ENCODE measurements at places on chromosomes 6 and 20. TPM values are rescaled to one million over a fixed set of nuclear protein-coding genes. Genes with fewer than 3 reads are reported as not detected.

The RAET1L gene
- not detected for total RNA-seq

The BNIP5 gene
- total RNA-seq, result not detected

The BLCAP gene
- 63.2 TPM for total RNA-seq

The ZNF318 gene
- total RNA-seq, result 19.5 TPM

The EFCAB8 gene
- not detected for total RNA-seq

GRCh38 chr6:79632580-79632979, 1.5 kb downstream of the SH3BGRL2 start:
- H3K36me3 ChIP-seq, result no peaks in the 10 kb centered on the region
- peak overlapping the region; percentile 60 for H3K4me3 ChIP-seq
- no peaks in the 10 kb centered on the region for H3K4me1 ChIP-seq
- no peaks in the 10 kb centered on the region for H3K27me3 ChIP-seq

DNA sequence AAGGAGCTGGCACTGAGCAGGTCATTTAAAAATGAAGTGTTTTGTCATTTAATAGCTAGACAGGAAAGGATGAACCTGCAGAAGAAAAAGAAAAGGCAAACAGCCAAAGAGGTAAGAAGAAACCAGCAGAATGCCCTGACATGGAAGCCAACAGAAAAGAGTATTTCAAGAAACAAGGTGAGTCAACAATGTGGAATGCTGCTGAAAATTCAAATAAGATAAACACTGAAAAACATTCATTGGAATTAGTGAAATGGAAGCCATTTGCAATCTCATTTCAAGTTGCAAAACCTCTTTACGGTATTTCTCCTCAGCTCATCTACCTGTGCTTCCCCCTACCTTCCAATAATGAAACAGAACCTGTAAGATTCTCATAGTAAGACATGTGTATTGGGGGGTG, 59.6 kb downstream of the RWDD2A start:
- H3K27me3 ChIP-seq, result no peaks in the 10 kb centered on the region
- no peak for DNase-seq
- H3K36me3 ChIP-seq, result no peaks in the 10 kb centered on the region
- no peak overlapping the region for H3K4me3 ChIP-seq
- no peak overlapping the region for H3K27ac ChIP-seq
- no peaks in the 10 kb centered on the region for H3K4me1 ChIP-seq

- H3K4me3 ChIP-seq, result no peak overlapping the region
- H3K27me3 ChIP-seq, result no peaks in the 10 kb centered on the region
- no peak for DNase-seq
- H3K36me3 ChIP-seq, result no peaks in the 10 kb centered on the region
- H3K4me1 ChIP-seq, result peaks cover 14% of the 10 kb centered on the region
- peak overlapping the region; percentile 78 for H3K27ac ChIP-seq
These were observed 176.0 kb downstream of the SASH1 start for GRCh38 chr6:148518511-148519156.

- no peak overlapping the region for H3K4me3 ChIP-seq
- H3K4me1 ChIP-seq, result no peaks in the 10 kb centered on the region
- H3K27ac ChIP-seq, result no peak overlapping the region
- DNase-seq, result no peak
- no peaks in the 10 kb centered on the region for H3K27me3 ChIP-seq
These were observed 29.1 kb downstream of the CPNE5 start for GRCh38 chr6:36809941-36810803.

- peak; percentile 41 for DNase-seq
- no peak overlapping the region for H3K4me3 ChIP-seq
- H3K36me3 ChIP-seq, result no peaks in the 10 kb centered on the region
- no peak overlapping the region for H3K27ac ChIP-seq
These were observed 276.4 kb downstream of the TAF4 start for GRCh38 chr20:61789329-61789728.

GRCh38 chr20:4102381-4102780, 87.0 kb upstream of the RNF24 start:
- no peaks in the 10 kb centered on the region for H3K27me3 ChIP-seq
- H3K27ac ChIP-seq, result no peak overlapping the region
- no peak overlapping the region for H3K4me3 ChIP-seq
- no peaks in the 10 kb centered on the region for H3K4me1 ChIP-seq
- no peak for DNase-seq

DNA sequence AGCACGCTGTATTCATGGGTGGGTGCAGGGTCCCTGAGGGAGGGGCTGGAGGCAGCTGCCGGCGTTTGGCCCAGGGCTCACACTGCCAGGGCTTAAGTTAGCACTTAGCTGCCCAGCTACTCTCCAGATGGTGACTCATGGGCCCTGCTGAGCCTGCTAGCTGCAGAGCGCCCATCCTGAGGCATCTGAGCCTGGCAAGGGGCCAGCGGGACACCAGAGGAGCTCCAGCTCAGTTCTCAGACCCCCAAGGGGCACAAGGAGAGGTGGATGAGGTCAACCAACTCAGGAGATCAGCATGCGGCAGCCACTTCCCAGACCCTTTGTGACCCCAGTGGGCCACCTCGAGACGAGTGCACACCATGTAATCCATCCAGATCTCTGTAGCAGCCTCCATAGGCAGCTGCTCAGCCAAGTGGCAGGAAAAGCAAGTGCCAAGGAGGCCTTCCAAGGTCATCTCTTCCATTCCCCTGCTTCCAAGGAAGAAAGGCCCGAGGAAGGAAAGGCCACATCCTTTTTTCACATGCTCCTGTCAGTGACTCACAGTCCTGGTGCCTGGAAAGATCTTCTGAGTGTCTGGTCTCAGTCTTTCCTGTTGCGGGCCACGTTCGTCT, 35.3 kb downstream of the FOXP4 start:
- no peak overlapping the region for H3K4me3 ChIP-seq
- DNase-seq, result no peak
- H3K4me1 ChIP-seq, result peaks cover 14% of the 10 kb centered on the region
- H3K36me3 ChIP-seq, result no peaks in the 10 kb centered on the region

- H3K27me3 ChIP-seq, result no peaks in the 10 kb centered on the region
- DNase-seq, result no peak
- no peak overlapping the region for H3K4me3 ChIP-seq
- no peaks in the 10 kb centered on the region for H3K4me1 ChIP-seq
- no peaks in the 10 kb centered on the region for H3K36me3 ChIP-seq
- H3K27ac ChIP-seq, result no peak overlapping the region
These were observed 1.1 kb downstream of the PCSK2 start for GRCh38 chr20:17227669-17228623.

- no peak overlapping the region for H3K27ac ChIP-seq
- H3K4me3 ChIP-seq, result no peak overlapping the region
- H3K27me3 ChIP-seq, result peaks cover 4% of the 10 kb centered on the region
- no peak for DNase-seq
These were observed 85.9 kb downstream of the FBXO5 start for GRCh38 chr6:152896923-152897322.

GRCh38 chr6:43907789-43908472, 137.9 kb downstream of the VEGFA start:
- no peaks in the 10 kb centered on the region for H3K36me3 ChIP-seq
- H3K27me3 ChIP-seq, result no peaks in the 10 kb centered on the region
- no peaks in the 10 kb centered on the region for H3K4me1 ChIP-seq
- no peak overlapping the region for H3K27ac ChIP-seq
- no peak for DNase-seq

DNA sequence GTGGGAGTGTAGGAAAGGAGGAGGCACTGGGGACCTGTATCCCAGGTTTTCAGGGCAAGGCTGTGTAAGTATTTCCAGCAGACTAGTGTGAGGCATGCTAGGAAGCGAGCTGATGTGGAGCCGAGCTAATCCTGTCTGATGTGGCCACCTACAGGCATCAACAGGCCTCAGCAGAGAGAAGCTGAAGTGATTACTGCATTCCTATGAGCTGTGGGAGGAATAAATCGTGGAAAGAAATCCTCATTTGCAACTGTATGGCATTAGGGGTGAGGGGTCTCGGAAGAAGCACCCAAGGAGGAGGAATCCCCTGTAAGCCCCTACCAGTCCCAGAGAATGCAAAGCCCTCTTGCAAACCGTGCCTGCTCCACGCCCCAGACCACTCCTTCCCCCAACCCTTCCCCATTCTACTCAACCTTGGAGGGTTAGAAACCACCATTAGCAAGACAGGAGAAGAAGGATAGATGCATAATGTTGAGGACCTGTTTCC, 41.6 kb downstream of the C6orf15 start:
- no peaks in the 10 kb centered on the region for H3K27me3 ChIP-seq
- H3K4me3 ChIP-seq, result no peak overlapping the region
- H3K27ac ChIP-seq, result no peak overlapping the region

DNA sequence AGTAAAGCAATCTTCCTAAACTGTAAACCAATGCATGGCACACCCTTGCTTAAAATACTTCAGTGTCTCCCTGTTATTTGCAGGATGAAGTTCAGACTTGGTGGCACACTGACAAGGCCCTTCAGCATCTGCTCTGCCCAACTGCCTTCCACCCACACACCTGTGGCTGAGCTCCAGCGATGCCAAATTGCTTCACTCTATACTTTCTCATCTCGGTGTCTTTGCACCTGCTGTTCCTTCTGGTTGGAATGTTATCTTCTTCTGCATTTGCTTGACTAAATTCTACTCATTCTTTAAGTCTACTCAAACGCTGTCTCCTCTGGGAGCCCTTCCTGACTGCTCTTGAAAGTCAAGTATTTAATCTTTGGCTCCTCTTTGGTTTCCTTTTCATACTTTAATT, 100.1 kb upstream of the SUPT3H start:
- no peak overlapping the region for H3K4me3 ChIP-seq
- H3K4me1 ChIP-seq, result peaks cover 6% of the 10 kb centered on the region
- DNase-seq, result no peak

DNA sequence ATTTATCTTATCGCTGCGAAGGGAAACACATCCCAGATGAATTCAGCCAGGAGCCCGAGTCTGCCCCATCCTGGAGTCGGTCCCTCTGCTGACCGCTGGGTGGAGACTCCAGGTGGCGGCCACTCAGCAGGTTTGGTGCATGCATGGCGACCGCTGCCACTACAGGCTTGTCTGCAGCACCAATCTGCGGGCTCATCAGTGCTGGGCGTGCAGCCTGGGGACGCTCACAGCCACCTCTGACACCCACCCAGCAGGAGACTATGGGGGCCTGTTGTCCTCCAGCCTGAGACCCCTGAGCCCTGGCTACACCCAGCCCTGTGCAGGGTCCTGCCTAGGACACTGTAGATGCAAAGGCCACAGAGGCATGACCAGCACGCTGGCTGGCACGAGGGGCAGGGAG, 40.5 kb upstream of the GATA5 start:
- H3K4me3 ChIP-seq, result no peak overlapping the region
- H3K27ac ChIP-seq, result no peak overlapping the region
- DNase-seq, result no peak
- H3K4me1 ChIP-seq, result no peaks in the 10 kb centered on the region
- no peaks in the 10 kb centered on the region for H3K36me3 ChIP-seq
- peaks cover 79% of the 10 kb centered on the region for H3K27me3 ChIP-seq

- no peaks in the 10 kb centered on the region for H3K4me1 ChIP-seq
These were observed 129.5 kb upstream of the SUPT3H start for GRCh38 chr6:45507186-45507585.

- H3K27ac ChIP-seq, result no peak overlapping the region
- no peaks in the 10 kb centered on the region for H3K36me3 ChIP-seq
- H3K4me1 ChIP-seq, result peaks cover 17% of the 10 kb centered on the region
- DNase-seq, result no peak
- H3K4me3 ChIP-seq, result no peak overlapping the region
These were observed 2.4 kb upstream of the SALL4 start for GRCh38 chr20:51804754-51805153.

GRCh38 chr6:12873691-12874090, 157.1 kb downstream of the PHACTR1 start:
- no peak overlapping the region for H3K4me3 ChIP-seq
- no peaks in the 10 kb centered on the region for H3K4me1 ChIP-seq
- no peak overlapping the region for H3K27ac ChIP-seq
- DNase-seq, result no peak
- H3K27me3 ChIP-seq, result no peaks in the 10 kb centered on the region

GRCh38 chr20:58416835-58417234, 27.8 kb downstream of the VAPB start:
- no peaks in the 10 kb centered on the region for H3K4me1 ChIP-seq
- H3K27ac ChIP-seq, result no peak overlapping the region
- H3K27me3 ChIP-seq, result no peaks in the 10 kb centered on the region
- no peaks in the 10 kb centered on the region for H3K36me3 ChIP-seq
- no peak for DNase-seq

DNA sequence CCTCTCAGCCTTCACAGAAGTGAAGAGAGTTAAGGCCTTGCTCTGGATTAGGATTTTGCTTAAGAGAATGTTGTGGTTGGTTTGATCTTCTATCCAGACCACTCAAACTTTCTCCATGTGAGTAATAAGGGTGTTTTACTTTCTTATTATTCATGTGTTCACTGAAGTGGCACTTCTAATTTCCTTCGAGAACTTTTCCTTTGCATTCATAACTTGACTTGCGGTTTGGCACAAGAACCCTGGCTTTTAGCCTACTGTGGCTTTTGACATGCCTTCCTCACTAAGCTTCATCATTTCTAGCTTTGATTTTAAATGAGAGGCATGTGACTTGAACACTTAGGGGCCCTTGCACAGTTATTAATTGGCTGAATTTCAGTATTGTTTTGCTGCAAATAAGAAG, 166.1 kb upstream of the OPRM1 start:
- H3K27ac ChIP-seq, result no peak overlapping the region
- DNase-seq, result no peak
- no peaks in the 10 kb centered on the region for H3K36me3 ChIP-seq

- peak overlapping the region; percentile 51 for H3K4me3 ChIP-seq
- H3K4me1 ChIP-seq, result peaks cover 4% of the 10 kb centered on the region
- no peaks in the 10 kb centered on the region for H3K27me3 ChIP-seq
These were observed 54.7 kb downstream of the MRPL14 start for GRCh38 chr6:44072452-44072958.

DNA sequence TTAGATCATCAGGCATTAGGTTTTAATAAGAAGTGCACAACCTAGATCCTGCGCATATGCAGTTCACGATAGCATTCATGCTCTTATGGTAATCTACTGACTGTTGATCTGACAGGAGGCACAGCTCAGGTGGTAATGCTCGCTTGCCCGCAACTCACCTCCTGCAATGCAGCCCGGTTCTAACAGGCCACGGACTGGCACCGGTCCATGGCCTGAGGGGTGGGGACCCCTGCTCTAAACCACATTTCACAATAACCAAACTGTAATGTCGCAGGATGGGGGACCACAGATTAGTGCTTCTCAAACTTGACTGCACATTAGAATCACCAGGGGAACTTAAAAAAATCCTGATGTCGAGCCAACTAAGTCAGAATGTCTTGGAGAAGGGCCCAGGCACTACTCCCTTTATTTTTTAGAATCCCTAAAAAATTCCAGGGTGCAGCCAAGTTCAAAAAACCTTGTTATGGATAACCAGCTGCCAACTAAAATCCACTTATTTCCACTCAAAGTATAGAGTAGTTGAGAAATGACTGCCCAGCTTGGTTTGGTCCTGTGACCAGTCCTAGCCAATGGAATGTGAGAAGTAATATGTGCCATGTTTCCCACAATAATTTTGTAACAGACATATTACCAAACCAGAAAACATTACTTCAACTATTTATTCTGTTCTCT, 3.1 kb downstream of the SHPRH start:
- H3K36me3 ChIP-seq, result no peaks in the 10 kb centered on the region
- H3K27me3 ChIP-seq, result no peaks in the 10 kb centered on the region
- no peak for DNase-seq
- no peak overlapping the region for H3K27ac ChIP-seq
- peaks cover 4% of the 10 kb centered on the region for H3K4me1 ChIP-seq
